ENCODE measurements at places on chromosomes 7 and 10.

DNA sequence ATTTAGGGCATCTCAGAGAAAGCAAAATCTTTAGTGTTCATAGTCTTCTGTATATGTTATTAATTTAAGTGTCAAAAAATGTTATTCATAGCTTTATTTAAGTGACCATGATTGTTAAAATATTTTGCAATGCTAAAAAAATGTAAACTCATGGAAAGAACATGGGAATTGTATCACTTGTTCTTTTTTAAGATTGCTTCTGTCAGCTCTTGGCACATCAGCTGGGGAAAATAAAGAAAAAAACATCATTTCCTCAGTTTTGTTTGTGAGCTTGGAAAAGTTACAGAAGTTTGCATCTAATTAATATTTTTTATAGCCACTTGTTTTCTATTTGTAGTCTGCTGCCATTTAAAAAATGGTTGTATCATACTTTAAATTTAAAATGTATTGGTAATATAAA, 285.9 kb upstream of the CSTF2T start:
- no peak for DNase-seq

- DNase-seq = no peak
Measured at GRCh38 chr7:3245077-3245476, 56.0 kb upstream of the SDK1 start.

GRCh38 chr7:55020466-55020871, 1.7 kb downstream of the EGFR start:
- DNase-seq = peak; percentile 46

GRCh38 chr10:79178614-79179163, 109.9 kb downstream of the ZMIZ1 start:
- DNase-seq = no peak

GRCh38 chr7:35446091-35446490, 192.2 kb upstream of the TBX20 start:
- DNase-seq = no peak

GRCh38 chr7:151081170-151082101, 827 bp upstream of the FASTK start:
- peak; percentile 61 for DNase-seq

All from colonic mucosa (tissue), 4 donors.